ENCODE measurements at places on chromosomes 1 and 21. TPM values are rescaled to one million over a fixed set of nuclear protein-coding genes. Genes with fewer than 3 reads are reported as not detected.

Gene CD1B
- not detected for total RNA-seq

Gene CA6
- not detected for total RNA-seq

Gene EDN2
- total RNA-seq, result not detected

Gene MTX1
- 16.6 TPM for total RNA-seq

Gene AHCTF1
- 17.9 TPM for total RNA-seq

Gene C2CD4D
- total RNA-seq, result not detected

Gene LGALS8
- total RNA-seq, result 98.4 TPM

Gene LCA5L
- 0.47 TPM for total RNA-seq

Gene GABRD
- total RNA-seq, result 0.40 TPM

Gene RYR2
- total RNA-seq, result 1,134 TPM

Gene CCDC190
- total RNA-seq, result 0.60 TPM

Gene S100A9
- 20.5 TPM for total RNA-seq

Gene DOCK7
- total RNA-seq, result 15.0 TPM

Gene DCST1
- total RNA-seq, result not detected

Gene SERTAD4
- 2.4 TPM for total RNA-seq

Gene GPR161
- total RNA-seq, result 2.6 TPM

Gene RAB25
- not detected for total RNA-seq

Gene KCNJ9
- not detected for total RNA-seq

Gene S100A10
- 380 TPM for total RNA-seq

Gene MFAP2
- 2.2 TPM for total RNA-seq

Gene B3GALT6
- total RNA-seq, result 11.6 TPM

Gene HSPB7
- 4,333 TPM for total RNA-seq
